GM23338 (cell line): ENCODE measurements at places on chromosomes 5 and 9. TPM values are rescaled to one million over a fixed set of nuclear protein-coding genes. Genes with fewer than 3 reads are reported as not detected.

GRCh38 chr9:110521206-110521605 lies 58.3 kb downstream of the SVEP1 start:
- DNase-seq: no peak
- H3K4me3 ChIP-seq: no peak overlapping the region

GRCh38 chr9:138022756-138023393 lies 145.3 kb downstream of the CACNA1B start:
- H3K27me3 ChIP-seq: peaks cover 8% of the 10 kb centered on the region
- H3K27ac ChIP-seq: no peak overlapping the region
- H3K4me3 ChIP-seq: peak overlapping the region; percentile 61
- H3K36me3 ChIP-seq: no peaks in the 10 kb centered on the region
- no peaks in the 10 kb centered on the region for H3K4me1 ChIP-seq

- no peaks in the 10 kb centered on the region for H3K36me3 ChIP-seq
- H3K27ac ChIP-seq: no peak overlapping the region
- no peak overlapping the region for H3K4me3 ChIP-seq
These were observed 66.7 kb upstream of the PHF24 start for GRCh38 chr9:34891386-34891785.

- no peak overlapping the region for H3K4me3 ChIP-seq
- no peak overlapping the region for H3K27ac ChIP-seq
- no peaks in the 10 kb centered on the region for H3K36me3 ChIP-seq
- DNase-seq: no peak
These were observed 352.3 kb upstream of the CCNH start for GRCh38 chr5:87765009-87765408.

Gene SLC45A2
- not detected in 2 replicates for total RNA-seq

- no peak overlapping the region for H3K27ac ChIP-seq
- H3K4me3 ChIP-seq: no peak overlapping the region
- no peaks in the 10 kb centered on the region for H3K27me3 ChIP-seq
These were observed 222.6 kb upstream of the PIK3R1 start for GRCh38 chr5:67992923-67993322.

GRCh38 chr9:112446080-112446479 lies 40.5 kb upstream of the KIAA1958 start:
- H3K36me3 ChIP-seq: no peaks in the 10 kb centered on the region
- no peak overlapping the region for H3K27ac ChIP-seq
- H3K4me1 ChIP-seq: no peaks in the 10 kb centered on the region
- DNase-seq: no peak
- no peaks in the 10 kb centered on the region for H3K27me3 ChIP-seq

Gene FCN1
- total RNA-seq: not detected in 2 replicates

Gene GPR150
- total RNA-seq: 0.21 TPM in 1 of 2 replicates, not detected in the other

DNA sequence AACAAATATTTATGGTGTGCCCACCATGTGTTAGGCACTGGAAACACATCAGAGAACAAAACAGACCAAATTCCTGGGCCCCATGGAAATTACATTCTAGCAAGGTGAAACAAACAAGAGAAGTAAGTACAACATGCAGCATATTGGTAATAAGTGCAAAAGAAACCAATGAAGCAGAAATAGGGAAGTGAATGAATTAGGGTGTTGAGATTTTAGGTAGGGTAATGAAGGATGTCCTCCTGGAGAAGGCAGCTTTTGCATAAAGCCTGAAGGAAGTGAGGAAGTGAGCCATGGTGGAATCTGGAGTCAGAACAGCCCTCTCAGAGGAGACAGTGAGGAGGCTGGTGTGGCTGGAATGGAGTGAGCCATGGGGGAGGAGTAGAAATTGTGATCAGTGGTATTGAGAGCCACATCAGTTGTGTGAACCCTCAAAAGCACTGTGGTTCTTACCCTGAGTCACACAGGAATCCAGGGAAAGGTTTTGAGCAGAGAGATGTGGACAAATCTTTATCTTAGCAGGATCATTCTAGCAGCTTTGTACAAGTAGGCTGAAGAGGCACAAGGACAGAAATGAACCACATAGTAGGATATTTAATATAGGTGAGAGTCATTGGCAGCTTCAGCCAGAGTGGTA lies 52.7 kb upstream of the ARL15 start:
- H3K27ac ChIP-seq: no peak overlapping the region
- no peaks in the 10 kb centered on the region for H3K27me3 ChIP-seq
- DNase-seq: no peak
- no peaks in the 10 kb centered on the region for H3K36me3 ChIP-seq

GRCh38 chr9:115665519-115665918 lies 488.1 kb upstream of the PAPPA start:
- H3K27me3 ChIP-seq: no peaks in the 10 kb centered on the region
- no peak for DNase-seq
- H3K4me3 ChIP-seq: no peak overlapping the region
- H3K4me1 ChIP-seq: no peaks in the 10 kb centered on the region

DNA sequence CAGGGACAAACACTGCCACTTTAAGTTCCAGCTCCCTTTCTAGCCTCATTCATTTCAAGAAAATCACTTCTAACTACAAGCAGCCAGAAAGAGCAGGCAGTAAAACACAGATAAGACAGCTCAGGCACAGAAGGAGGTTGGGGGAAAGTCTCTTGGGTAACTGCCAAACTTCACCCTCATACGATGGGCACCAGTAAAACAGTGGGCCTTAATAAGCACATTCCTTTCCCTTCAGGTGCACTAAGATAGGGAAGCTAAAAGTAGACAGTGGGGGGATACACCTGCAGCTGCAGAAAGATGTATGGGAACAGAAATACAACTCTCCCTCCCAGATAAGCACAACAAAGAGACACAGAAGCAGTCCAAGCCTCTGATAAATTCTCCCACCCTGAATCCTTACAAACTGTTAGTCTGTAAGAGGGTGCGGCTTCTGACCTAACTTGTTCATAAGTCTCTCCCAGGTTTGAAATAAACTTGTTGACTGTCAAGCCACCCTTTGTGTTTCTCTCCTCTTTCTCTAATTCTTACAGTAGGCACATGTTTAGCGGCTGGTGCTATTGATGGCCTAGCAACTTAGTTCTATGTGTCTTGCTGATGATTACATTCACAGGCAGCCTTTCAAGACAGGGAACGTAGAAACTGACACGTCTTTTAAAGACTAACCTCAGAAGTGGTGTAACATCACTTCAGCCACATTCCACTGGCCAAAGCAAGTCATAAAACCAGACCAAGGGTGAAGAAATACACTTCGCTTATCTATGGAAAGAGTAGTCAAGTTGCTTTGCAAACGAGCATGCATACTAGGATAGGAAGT lies 6.8 kb upstream of the CKS2 start:
- H3K4me1 ChIP-seq: peaks cover 1% of the 10 kb centered on the region; the same call in 1 of the 2 replicates
- no peaks in the 10 kb centered on the region for H3K36me3 ChIP-seq
- DNase-seq: no peak
- no peaks in the 10 kb centered on the region for H3K27me3 ChIP-seq
- no peak overlapping the region for H3K4me3 ChIP-seq
- no peak overlapping the region for H3K27ac ChIP-seq

- H3K4me3 ChIP-seq: no peak overlapping the region
- H3K27ac ChIP-seq: no peak overlapping the region
- DNase-seq: no peak
- H3K36me3 ChIP-seq: no peaks in the 10 kb centered on the region
- no peaks in the 10 kb centered on the region for H3K27me3 ChIP-seq
These were observed 61.0 kb downstream of the GTF3C4 start for GRCh38 chr9:132731230-132731629.

Gene GMCL2
- 0.07 and 0.08 TPM in 2 replicates for total RNA-seq

- H3K27ac ChIP-seq: no peak overlapping the region
- H3K4me1 ChIP-seq: no peaks in the 10 kb centered on the region; the same call in 1 of the 2 replicates
- H3K4me3 ChIP-seq: no peak overlapping the region
These were observed 1.7 kb downstream of the PCDHA10 start for GRCh38 chr5:140857177-140857986.

GRCh38 chr5:67360047-67360446 lies 163.4 kb upstream of the CD180 start:
- no peaks in the 10 kb centered on the region for H3K4me1 ChIP-seq
- DNase-seq: no peak
- H3K27ac ChIP-seq: no peak overlapping the region
- no peaks in the 10 kb centered on the region; the same call in 1 of the 2 replicates for H3K36me3 ChIP-seq
- no peak overlapping the region for H3K4me3 ChIP-seq
